ENCODE measurements at places on chromosomes 4 and X.

- DNase-seq = no peak
Measured at GRCh38 chrX:131741103-131741581, 197.3 kb downstream of the OR13H1 start.

- peak; percentile 8 for DNase-seq
Measured at GRCh38 chrX:14508025-14508690, 21.2 kb upstream of the GLRA2 start.

DNA sequence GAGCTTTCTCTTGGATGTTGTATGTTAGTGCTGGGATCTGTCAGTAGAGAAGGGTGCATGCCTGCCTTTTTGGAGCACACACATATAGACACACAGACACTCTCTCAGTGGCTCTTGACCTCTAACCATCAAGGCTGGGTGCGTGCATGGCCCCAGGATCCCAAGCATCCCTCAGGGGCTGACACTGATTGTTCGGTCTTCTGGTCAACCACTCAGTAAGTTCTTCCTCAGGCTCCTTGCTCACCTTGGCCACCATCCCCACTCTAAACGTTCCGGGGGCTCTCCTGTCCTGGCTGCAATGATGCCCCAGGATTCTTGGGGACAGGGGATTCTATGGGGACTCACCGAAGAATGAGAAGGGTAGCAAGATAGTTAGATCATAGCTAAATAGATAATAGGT is 179.6 kb downstream of the SHOX start:
- no peak for DNase-seq

- no peak for DNase-seq
Measured at GRCh38 chrX:119602701-119603255, 3.4 kb downstream of the NKRF start.

- peak; percentile 55 for DNase-seq
Measured at GRCh38 chrX:71533851-71534561, 1.1 kb downstream of the OGT start.

DNA sequence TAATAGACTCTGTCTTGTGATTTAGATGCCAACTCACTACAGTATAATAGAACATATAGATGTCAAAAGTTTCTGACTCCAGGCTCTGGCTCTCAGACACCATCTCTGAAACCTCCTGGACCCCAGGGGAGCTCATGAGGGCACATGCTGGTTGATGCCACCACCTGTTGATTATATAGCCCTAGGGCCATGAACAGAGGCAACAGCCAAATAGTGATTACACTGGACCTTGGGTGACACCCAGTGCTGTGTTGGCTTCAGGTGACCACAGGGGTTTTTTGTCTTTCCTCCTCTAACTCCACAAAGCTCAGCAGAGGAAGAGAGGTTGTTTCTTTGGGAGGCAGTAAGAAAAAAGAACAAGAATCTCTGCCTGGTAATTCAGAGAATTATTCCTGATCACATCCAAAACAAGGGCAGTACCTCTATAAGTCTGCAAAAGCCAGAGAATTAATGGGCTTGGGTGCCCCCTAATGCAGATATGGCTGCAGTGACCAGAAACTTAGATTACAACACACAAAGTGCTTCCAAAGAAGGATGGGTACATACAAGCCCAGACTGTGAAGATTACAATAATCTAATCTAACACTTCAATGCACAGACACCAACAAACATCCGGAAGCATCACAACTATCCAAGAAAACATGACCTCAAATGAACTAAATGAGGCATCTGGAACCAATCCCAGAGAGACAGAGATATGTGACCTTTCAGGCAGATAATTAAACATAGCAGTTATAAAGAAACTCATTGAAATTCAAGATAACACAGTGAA is 1920.6 kb downstream of the ARAP2 start:
- no peak for DNase-seq

- no peak for DNase-seq
Measured at GRCh38 chr4:154033921-154034320, 245.0 kb upstream of the SFRP2 start.

DNA sequence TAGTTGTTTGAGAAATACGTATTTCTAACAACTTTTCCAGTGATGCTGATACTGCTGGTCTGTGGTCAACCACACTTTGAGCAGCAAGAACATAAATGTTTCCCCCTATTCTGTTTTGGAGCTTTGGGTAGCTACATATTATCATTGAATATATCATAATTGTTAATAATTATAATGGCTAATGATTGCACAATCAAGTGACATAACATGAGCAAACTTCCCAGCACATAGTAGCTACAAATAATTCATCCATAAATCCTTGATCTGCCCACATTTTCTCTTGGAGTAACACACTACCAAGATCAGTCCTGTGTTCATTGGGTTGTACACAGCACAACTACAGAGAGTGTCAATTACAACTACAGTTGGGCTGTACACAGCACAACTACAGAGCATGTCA is 436.3 kb upstream of the MAGEB18 start:
- no peak for DNase-seq

Data from NCI-H524 (cell line).